ENCODE measurements at places on chromosomes 11 and 22. TPM values are rescaled to one million over a fixed set of nuclear protein-coding genes. Genes with fewer than 3 reads are reported as not detected.

The IL18 gene
- total RNA-seq, result 0.88 TPM

The TRIM48 gene
- not detected for total RNA-seq

The CADM1 gene
- 40.6 TPM for total RNA-seq

- DNase-seq, result no peak
Observed at GRCh38 chr11:113675565-113675964, 30.5 kb downstream of the TMPRSS5 start.

DNA sequence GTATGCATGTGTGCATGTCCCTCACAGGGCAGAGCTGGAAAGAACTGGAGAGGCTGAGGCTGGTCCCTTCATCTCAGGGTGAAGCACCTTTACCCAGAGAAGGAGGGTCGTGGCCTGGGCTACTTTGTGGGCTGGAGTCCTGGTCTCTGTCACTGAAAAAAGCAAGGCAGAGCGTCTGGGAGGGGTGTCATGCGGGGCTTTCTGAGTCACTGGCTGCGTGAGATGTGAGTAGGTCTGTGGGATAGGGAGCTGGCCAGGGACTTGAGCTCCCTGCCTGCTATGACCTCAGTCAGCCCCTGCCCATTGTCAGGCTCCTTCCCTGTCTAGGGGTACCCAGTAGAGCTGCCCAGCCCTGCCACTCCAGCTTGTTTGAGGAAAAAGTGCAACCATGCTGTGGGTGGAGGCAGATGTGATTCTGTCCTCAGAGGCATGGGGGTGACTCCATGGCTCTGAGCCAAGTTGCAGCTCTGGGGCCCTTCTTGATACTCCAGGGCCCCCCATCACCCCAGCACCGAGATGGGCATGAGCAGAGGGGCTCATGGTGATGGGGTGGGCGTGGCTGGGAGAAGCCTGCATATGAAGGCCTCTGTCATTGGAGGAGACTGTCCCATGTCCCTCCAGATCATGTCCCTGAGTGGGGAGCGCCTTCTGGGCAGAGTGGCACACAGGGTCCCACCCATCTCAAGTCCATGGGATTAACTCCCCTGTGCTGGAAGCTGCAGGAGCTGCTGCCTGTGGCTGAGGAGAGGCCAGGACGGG lies 27.8 kb downstream of the KCNQ1 start:
- no peak for DNase-seq

DNA sequence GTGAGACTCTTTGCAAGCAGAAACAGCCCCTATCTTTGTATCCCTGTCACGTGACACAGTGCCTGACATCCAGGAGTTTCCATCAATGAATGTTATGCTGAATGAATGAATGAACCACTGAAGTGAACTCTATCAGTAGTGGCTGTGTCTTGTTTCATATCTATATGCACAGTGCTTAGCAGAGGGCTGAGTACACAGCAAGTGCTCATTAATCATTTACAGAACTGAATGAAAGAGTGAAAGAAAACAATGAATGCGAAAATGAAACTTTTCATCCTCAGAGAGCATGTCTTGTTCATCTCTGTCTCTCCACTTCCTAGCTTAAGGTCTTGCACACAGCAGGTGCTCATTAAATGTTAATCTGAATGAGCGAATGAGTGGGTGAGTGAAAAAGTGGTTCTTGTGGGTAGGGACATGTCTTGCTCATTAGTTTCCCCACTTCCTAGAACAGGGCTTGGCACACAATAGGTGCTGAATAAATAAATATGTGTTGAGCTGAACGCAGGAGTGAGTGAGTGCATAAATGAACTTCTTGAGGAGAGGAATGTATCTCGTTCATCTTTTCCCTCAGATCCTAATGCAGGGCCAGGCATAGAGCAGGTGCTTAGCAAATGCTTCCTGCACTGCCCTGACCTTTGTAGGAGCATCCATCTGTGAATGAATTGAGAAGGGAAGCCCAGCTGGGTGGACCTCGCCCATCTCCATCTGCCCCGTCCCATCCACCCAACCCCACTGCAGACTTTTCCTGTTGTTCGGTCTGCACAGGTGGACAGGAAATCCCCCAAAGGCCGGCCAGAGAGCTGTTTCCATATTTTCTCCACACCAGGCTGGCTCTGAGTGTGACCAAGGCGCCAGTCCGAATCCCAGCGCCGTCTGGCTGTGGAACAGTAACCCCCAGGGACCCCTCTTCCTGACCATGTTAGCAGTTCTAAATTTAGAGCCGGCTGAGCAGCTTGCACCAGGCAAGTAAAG lies 113.4 kb upstream of the CRYBB3 start:
- peak; percentile 83 for DNase-seq

GRCh38 chr11:28981381-28981780 lies 873.2 kb downstream of the METTL15 start:
- DNase-seq, result no peak

DNA sequence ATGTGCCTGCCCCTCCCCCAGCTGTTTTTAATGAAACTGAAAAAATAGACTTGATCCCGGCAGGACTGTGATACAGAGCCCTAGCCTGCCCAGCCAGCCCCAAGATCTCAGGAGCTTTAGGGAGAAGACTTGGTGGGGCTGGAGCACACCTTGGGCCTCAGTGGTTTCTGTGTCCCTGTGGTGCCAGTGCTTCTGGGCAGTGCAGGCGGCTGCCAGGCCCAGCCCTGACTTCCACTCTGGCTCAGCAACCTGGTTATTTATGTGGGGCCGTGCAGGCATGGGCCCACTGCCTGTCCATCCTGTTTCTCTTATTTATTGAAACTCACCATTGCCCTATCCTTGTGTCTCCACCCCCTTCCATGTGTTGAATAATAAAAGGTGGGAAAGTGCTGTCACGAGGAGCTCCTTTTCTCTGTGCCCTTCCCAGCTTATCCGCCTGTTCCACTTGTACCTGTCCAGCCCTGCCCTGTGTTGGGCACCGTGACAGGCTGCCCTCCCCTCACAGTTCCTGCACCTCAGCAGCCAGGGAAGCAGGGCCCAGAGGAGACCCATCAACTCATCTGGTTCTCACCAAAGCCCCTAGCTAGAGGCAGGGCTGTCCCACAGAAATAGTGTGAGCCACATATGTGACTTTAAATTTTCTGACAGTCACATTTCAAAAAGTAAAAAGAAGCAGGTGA lies 20.2 kb downstream of the RELT start:
- no peak for DNase-seq

GRCh38 chr11:43987384-43988039 lies 45.1 kb downstream of the C11orf96 start:
- DNase-seq, result peak; percentile 91

GRCh38 chr11:100756559-100756958 lies 69.5 kb downstream of the ARHGAP42 start:
- DNase-seq, result no peak

- no peak for DNase-seq
Observed at GRCh38 chr11:18393581-18394274, 635 bp upstream of the LDHA start.

GRCh38 chr11:30321321-30321720 lies 1.6 kb upstream of the ARL14EP start:
- no peak for DNase-seq

DNA sequence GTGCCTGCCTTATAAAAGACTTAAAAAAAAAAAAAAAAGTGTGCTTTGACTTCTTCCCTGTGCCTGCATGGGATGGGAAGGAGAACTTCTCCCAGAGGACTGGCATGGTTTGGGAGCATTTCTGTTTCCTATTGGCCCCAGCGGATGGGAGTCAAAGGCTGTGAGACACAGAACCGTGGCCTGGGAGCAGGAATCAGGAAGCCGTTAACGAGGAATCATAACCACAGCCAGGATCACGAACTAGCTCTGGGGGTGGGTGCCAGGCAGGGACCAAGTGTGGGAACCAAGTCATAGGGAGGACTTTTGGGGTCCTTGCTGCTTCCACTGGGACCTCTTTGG lies 526 bp downstream of the C1QTNF6 start:
- no peak for DNase-seq

Measured in heart left ventricle (tissue), 16 donors.